ENCODE measurements at places on chromosomes 7 and 10.

GRCh38 chr7:131061818-131062217, 265.9 kb upstream of the MKLN1 start:
- no peak for DNase-seq

DNA sequence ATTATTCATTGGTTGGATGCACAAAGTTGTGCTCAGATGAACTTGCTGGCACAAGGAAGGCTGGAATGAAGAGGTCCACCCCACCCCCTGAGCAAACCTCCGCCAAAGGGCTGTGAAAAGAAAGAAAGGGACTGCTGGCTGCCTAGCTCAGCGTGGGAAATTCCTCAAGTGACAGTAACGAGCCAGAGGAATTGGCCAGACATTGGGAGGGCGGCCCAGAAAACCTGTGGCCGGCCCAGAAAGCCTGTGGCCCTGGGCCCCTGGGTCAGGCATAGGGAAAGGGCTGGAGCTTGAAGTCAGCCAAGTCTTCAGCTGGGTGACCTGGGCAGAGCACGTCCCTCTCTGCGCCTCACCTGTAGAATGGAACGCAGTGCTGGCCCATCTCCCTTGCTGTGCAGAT, 30.6 kb upstream of the CTBP2 start:
- DNase-seq = no peak

DNA sequence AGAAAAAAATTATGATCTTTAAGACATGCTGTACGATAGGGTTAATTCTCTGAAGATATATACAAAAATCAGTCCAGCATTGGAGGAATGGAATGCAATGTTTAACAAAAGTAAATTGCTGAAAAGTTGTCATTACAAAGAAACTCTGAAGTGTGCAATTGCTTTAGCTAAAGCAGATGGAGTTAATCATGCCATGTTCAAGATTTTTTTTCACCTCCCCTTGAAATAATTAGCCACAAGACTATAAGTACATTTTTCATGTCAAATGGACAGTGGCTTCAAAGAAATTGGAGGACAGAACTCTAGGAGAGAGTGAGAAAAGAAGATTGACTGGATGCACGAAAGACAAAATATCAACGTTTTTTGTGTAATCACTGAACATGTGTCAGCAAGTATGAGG, 63.1 kb upstream of the MEOX2 start:
- DNase-seq = no peak

DNA sequence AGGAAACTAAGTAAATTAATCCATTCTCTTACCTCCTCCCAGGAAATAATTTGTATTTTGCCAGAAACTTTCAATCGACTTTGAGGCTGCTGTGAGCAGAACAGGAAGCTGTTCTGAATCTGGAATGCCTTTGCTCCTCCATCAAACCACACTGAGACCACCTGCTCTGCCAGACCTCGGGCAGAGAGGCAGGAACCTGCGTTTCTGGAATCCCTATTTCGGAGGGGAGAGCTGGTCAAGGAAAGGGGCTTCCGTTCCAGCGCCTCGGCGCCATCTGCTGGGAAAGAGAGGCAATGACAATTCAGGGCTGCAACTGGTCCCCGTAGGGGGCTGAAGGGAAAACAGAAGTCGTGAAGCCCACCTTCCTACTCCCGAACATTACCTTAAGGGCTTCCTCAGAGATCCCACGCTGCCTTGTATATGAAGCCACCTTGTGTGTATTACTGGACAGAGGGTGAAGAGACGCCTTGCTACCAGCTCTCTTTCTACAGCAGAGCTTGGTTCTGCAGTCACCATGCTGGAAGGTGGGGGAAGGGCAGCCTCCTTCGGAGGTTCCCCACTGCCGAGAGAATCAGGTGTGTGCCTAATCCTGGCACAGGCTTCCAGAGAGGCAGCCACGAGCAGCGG, 31.2 kb downstream of the ZNF467 start:
- DNase-seq = peak; percentile 71

- peak; percentile 19 for DNase-seq
Observed at GRCh38 chr7:117873310-117874190, at the start of gene CTTNBP2. CTTNBP2 (minus strand) TSS chr7:117873441; CDS start chr7:117873415, 26 bp downstream.

DNA sequence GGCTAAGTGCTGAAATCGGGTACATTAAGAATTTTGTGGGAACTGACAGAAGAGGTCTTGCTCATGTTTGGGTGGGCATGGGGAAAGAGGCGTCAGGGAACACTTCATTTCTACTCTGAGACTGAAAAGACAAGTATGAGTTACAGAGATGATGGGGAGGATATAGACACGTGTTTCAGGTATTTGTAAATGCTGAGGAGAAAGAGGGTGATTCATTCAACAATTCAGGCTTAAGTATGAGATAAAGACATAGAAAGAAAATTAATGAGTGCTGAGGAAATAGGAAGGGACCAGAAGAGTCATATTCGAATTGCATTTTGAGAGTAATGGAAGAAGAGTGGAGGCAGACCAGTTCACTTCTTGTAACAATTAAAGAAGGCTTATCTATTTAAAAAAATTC, 143.6 kb downstream of the HBP1 start:
- no peak for DNase-seq

- no peak for DNase-seq
Observed at GRCh38 chr10:47266602-47267001, 33.4 kb upstream of the GDF10 start.

DNA sequence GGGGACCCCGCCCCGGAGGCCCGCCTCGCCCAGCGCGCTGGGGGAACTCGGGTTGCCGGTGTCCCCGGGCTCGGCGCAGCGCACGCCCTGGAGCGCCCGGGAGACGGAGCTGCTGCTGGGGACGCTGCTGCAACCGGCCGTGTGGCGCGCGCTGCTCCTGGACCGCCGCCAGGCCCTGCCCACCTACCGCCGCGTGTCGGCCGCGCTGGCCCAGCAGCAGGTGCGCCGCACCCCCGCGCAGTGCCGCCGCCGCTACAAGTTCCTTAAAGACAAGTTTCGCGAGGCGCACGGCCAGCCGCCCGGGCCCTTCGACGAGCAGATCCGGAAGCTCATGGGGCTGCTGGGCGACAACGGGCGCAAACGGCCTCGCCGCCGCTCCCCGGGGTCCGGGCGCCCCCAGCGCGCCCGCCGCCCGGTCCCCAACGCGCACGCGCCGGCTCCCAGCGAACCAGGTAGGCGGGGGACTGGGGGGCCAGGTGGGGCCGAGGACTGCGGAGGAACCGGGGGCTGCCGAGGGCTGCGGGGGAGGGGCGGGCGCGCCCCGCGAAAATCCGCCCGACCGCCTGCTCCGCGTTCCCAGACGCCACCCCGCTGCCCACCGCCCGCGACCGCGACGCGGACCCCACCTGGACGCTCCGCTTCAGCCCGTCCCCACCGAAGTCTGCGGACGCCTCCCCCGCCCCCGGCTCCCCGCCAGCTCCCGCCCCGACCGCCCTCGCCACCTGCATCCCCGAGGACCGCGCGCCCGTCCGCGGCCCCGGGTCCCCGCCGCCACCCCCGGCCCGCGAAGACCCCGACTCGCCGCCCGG, 574 bp downstream of the UTF1 start:
- no peak for DNase-seq

DNA sequence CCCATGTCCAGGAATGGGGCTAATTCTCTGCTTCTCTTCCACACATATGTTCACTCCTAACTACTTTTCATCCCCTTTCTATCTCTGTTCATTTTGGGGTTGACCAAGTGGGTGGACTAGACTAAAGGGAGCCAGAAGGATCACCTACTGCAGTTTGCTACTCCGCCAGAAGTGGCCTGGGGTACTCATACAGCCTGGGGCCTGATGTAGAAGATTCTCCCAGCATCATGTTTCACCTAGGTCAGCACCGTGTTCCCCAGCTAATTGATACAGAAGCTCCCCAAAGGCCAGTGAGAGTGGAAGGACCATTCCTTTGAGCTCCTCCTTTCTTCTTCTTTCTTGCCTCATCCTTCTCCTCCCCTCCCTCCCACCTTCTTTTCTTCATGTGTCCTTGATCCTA, 19.6 kb upstream of the IFRD1 start:
- no peak for DNase-seq

DNA sequence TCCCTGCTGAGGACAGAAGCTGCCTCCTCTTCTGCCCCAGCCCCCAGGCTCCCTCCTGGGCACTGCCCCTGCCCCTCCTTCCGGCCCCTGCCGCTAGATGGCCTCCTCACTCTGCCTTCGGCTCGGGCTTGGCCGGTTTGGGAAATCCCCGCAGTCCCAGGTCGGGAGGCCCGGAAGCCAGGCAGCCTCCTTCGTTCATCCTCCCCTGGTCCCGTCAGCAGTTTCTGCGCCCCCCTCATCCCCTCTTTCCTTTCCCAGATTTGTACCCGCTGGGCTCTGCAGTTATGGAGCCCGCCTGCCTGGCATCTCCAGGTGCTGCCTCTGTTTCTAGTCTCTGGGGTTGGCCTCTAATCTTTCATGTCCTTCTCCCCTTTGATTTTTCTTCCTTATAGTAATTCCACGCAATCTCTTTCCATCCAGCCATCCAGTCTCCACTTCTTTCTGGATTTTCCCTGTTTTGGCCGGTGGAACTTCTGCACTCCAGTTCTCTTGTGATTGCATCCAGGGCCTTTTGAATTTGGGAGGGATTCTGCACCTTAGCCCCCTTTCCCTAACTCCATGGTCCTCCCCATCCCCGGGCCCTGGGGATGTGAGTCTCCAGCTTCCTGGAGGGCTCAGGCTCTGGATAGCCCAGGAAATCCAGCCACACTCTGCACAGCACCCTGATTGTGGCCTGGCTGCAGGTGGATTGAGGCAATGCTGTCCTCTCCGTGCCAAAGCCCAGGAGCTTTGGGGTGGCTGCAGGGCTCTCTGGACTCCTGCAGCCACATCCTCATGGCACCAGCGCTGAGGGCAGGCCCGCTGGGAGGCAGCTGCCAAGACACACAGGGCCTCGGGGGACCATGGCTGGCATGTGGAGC, 3.3 kb upstream of the SHH start:
- peak; percentile 55 for DNase-seq

GRCh38 chr7:1579481-1580421, 9.9 kb upstream of the PSMG3 start:
- DNase-seq = peak; percentile 64

GRCh38 chr7:36265680-36266079, 112.6 kb downstream of the EEPD1 start:
- DNase-seq = no peak

DNA sequence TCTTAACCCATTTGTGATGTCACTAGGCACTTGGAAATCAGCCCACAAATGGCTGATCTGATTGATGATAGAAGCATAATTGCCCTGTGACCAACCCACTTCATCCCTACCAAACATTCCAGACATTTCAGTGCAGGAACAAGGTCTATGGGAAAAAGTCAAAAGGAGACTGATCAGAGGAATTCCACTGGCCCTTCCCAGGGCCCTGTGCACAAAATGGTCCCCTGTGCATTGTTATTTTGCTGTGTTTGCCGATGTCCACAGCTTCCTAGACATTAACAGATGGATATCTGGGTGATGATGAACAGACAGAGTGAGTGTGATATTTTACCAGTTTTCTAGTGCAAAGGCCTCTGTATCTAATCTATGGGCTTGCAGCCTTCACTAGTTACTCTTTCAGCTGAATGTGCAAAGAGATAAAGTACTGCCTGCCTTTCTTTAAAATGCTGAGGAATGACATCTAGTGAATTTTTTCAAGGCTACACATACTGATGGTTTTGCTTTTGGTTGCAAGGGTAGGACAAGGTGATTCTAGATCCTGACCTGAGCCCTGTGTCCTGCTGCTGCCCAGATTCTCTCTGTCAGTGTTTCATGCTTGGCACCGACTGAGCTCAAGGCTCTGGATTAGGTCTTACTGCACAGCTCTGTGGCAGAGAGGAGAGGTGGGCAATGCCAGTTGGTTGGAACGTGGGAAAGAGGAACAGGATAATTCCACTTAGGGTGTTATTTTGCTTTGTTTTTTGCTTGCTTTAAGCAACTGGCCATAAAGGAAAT, 55.4 kb downstream of the CALD1 start:
- no peak for DNase-seq

GRCh38 chr7:108328174-108328651, 128.0 kb downstream of the NRCAM start:
- DNase-seq = no peak

- DNase-seq = no peak
Observed at GRCh38 chr10:122490268-122490667, 28.9 kb downstream of the HTRA1 start.

DNA sequence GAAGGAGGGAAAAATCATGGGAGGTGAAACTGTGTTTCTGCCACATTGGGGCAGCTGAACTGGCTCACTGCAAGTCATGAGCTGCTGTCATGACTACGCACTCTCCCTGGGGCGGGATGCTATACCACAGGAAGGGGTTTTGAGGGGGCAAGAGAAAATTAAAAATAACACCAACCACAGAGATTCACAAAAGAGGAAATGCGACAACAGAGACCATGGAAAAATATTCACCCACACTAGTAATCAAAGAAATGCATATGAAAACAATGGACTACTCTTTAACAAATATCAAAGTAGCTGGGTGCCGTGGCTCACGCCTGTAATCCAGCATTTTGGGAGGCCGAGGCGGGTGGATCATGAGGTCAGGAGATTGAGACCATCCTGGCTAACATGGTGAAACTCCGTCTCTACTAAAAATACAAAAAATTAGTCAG, 65.2 kb upstream of the TM9SF3 start:
- no peak for DNase-seq

- no peak for DNase-seq
Observed at GRCh38 chr10:72800000-72800740, 93.4 kb upstream of the OIT3 start.

DNA sequence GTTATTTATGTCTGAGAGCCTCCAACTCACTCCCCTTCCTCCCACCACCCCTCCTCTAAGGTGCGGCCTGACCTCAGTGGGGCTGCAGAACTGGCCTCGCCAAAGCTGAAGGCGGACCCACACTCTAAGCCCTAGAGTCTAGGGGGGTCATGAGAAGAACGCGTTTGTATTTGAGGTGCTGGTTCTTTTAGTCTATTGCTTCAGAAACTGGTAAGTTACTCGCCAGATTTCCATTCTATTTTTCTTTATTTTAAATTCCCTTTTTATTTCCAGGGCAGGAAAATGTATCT, 357.5 kb downstream of the DNAJB6 start:
- DNase-seq = no peak

DNA sequence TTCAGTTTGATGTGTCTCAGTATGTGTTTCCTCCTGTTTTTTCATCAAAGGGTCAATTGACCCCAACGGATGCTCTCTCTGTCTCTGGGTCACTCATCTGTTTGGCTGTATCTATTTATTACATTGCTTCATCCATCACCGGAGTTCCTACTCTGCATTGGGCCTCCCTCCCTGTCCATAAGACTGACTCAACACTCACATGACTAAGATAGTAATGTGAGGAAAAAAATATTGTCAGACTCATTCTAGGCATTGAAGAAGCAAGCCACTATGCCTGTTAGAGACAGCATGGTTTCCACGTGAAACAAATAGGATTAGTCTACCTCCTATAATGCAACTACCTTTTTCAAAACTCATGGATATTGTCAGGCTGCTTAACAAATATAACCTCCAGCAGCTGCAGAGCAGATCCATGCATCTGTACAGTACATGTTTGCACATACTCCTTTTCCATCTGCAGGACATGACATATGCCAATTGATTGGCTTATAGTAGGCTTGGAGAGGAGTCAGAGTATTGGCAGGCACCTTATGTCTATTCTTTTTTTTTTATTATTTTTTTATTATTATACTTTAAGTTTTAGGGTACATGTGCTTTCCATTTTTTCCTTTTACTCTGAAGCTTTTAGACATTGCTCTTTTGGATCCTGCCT, 275.2 kb downstream of the LRRTM3 start:
- DNase-seq = no peak
